ENCODE measurements at places on chromosomes 5 and 9. TPM values are rescaled to one million over a fixed set of nuclear protein-coding genes. Genes with fewer than 3 reads are reported as not detected.

DNA sequence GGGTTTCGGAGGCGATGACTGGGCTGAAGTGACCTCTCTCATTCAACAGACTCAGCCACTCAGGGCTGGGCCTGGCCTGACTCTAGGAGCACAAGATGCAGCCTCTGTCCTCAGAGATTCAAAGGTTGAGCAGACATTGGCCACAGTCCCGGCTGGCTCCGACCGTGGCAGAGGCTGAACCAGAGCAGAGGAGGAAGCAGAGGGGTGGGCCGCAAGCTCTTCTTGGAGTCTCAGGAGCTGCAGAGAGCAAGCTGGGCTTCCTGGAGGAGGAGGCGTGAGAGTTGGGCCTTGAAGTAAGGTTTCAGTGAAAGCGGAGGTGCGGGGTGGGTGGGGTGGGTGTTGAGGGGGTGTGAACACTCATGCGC lies 37.6 kb downstream of the ALG2 start:
- no peaks in the 10 kb centered on the region for H3K36me3 ChIP-seq
- DNase-seq: no peak
- H3K27ac ChIP-seq: no peak overlapping the region
- H3K4me1 ChIP-seq: peaks cover 17% of the 10 kb centered on the region

GRCh38 chr5:129905473-129906176 lies 1.4 kb downstream of the CHSY3 start:
- peaks cover 15% of the 10 kb centered on the region for H3K4me1 ChIP-seq
- peak overlapping the region; percentile 83 for H3K4me3 ChIP-seq
- H3K36me3 ChIP-seq: no peaks in the 10 kb centered on the region
- DNase-seq: peak; percentile 43
- peaks cover 58% of the 10 kb centered on the region for H3K27me3 ChIP-seq

The FIBCD1 gene
- 8.8 TPM for total RNA-seq

The C9 gene
- 0.21 TPM for total RNA-seq

The SLC36A3 gene
- total RNA-seq: not detected

The LRRC19 gene
- not detected for total RNA-seq

The DAPK1 gene
- total RNA-seq: 129 TPM

DNA sequence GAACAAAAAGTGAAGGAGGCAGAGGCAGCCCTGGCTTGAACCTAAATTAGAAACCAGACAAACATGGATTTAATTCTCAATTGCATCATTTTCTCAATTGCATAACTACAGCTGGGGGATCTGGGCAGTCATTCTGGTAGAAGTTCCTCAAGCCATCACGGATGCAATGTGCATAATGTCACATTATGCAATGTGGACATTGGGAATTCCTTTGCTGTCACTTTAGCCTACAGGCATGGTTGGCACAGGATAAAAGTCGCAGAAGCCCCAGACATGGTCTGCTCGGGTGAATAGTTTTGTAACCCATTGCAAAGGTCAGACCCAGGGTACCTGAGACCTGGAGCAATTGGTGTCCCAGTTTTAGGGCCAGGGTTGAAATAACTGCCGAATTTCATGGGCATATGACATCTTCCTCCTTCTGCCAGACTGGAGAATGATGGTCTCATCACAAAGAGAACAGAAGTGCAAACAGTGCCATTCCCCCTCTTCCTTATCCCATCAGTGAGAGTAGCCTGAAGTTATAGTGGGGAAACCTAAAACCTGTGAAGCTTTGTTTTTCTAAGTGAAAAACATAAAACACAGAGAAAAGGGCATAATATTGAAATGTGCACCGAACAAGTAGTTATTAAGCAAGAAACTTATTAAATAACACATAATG lies 290.8 kb downstream of the MSX2 start:
- no peak overlapping the region for H3K27ac ChIP-seq
- no peaks in the 10 kb centered on the region for H3K36me3 ChIP-seq
- DNase-seq: no peak
- H3K4me3 ChIP-seq: no peak overlapping the region
- H3K27me3 ChIP-seq: no peaks in the 10 kb centered on the region

- H3K36me3 ChIP-seq: peaks cover 11% of the 10 kb centered on the region
- no peak overlapping the region for H3K27ac ChIP-seq
- no peak for DNase-seq
- H3K4me3 ChIP-seq: no peak overlapping the region
- H3K4me1 ChIP-seq: no peaks in the 10 kb centered on the region
Observed at GRCh38 chr9:131584858-131585257, 39.5 kb downstream of the PRRT1B start.

The OR1J2 gene
- total RNA-seq: not detected

GRCh38 chr5:103943230-103943629 lies 380.6 kb upstream of the NUDT12 start:
- H3K4me3 ChIP-seq: no peak overlapping the region
- no peaks in the 10 kb centered on the region for H3K27me3 ChIP-seq
- peak overlapping the region; percentile 61 for H3K27ac ChIP-seq
- DNase-seq: no peak

The FOXD4L3 gene
- not detected for total RNA-seq

DNA sequence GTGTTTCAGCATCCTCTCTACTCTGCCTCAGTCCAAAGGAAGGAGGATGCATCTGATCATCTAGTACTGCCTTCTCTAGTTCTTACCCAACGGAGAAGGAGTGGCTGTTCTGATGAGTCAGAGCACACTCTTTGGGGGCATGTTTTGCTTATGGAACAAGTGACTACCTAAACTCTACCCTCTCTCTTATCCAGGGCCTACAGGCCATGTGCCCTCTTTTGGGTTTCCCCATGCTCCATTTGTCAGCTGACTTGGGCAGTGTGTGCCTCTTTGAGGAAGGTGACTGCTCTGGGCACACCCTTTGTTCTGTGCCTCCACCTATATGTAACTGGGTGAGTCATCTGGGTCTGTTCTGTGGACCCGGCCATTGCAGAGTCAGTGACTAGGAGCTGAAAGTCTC lies 89.6 kb upstream of the BNC2 start:
- H3K4me3 ChIP-seq: no peak overlapping the region
- H3K4me1 ChIP-seq: peaks cover 6% of the 10 kb centered on the region
- no peak for DNase-seq
- H3K27ac ChIP-seq: no peak overlapping the region
- H3K36me3 ChIP-seq: peaks cover 7% of the 10 kb centered on the region

The INVS gene
- 9.9 TPM for total RNA-seq

DNA sequence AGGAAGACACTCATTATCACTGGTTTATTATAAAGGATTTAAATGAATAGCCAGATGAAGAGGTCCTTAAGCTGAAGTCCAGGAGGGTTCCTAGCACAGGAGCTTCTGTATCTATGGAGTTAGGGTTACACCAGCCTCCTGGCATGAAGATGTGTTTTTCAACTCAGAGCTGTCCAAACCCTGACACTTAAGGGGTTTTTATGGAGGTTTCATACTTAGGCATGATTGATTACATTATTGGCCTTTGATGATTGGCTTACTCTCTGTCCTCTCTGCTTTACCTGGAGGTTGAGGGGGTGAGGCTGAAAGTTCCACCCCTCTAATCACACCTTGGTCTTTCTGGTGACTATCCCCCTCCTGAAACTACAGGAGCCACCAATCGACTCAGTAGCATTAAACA lies 84.9 kb upstream of the ZNF169 start:
- H3K36me3 ChIP-seq: peaks cover 43% of the 10 kb centered on the region
- peak overlapping the region; percentile 29 for H3K27ac ChIP-seq
- H3K27me3 ChIP-seq: no peaks in the 10 kb centered on the region
- H3K4me1 ChIP-seq: peaks cover 54% of the 10 kb centered on the region
- no peak for DNase-seq
- no peak overlapping the region for H3K4me3 ChIP-seq

GRCh38 chr5:102561894-102562760 lies 63.3 kb upstream of the SLCO6A1 start:
- peaks cover 8% of the 10 kb centered on the region for H3K4me1 ChIP-seq
- H3K27ac ChIP-seq: no peak overlapping the region
- no peaks in the 10 kb centered on the region for H3K36me3 ChIP-seq
- peak overlapping the region; percentile 2 for H3K4me3 ChIP-seq
- peak; percentile 83 for DNase-seq

DNA sequence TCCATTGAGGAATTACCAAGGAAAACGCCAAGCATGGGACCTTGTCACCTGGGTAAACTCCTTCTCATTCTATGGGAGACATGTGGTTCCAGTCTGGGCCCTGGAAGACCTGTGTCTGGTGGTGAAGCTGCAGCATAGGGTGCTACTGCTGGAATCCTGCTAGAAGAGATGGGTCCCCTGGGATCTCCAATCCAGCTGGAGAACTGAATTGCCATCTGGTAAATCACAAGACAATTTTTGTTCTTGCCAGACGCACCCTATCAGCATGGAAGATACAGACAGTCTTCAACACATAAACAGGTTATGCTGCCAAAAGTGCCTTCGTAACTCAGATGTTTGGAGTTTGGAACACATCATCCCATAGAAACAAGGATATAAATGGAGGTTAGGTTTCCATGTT lies 424.0 kb upstream of the BRINP1 start:
- no peak for DNase-seq
- H3K27me3 ChIP-seq: peaks cover 3% of the 10 kb centered on the region
- H3K4me1 ChIP-seq: no peaks in the 10 kb centered on the region
- H3K4me3 ChIP-seq: no peak overlapping the region
- no peaks in the 10 kb centered on the region for H3K36me3 ChIP-seq

- no peak overlapping the region for H3K27ac ChIP-seq
- peaks cover 3% of the 10 kb centered on the region for H3K4me1 ChIP-seq
- H3K27me3 ChIP-seq: no peaks in the 10 kb centered on the region
- no peak for DNase-seq
- no peak overlapping the region for H3K4me3 ChIP-seq
Observed at GRCh38 chr5:179905161-179905560, 2.5 kb downstream of the TBC1D9B start.

DNA sequence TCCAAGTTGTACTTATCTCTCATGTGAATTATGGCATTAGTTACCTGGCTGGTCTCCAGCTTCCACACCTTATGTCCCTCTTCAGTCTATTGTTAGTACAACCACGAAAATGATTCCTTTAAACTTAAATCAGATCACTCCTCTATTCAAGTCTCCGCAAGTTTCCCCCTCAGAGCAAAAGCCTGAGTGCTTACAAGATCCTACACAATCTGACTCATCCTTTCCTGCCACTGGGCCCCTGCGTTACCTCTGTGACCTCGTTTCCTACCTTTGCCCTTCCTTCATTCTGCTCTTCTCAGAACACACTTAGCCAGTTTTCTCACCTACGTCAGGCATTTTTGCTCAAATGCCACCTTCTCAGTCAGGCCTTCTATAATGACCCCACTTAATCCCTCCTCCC lies 45.1 kb upstream of the GLIS3 start:
- no peak overlapping the region for H3K27ac ChIP-seq
- no peak overlapping the region for H3K4me3 ChIP-seq
- peaks cover 18% of the 10 kb centered on the region for H3K4me1 ChIP-seq
- no peaks in the 10 kb centered on the region for H3K27me3 ChIP-seq

DNA sequence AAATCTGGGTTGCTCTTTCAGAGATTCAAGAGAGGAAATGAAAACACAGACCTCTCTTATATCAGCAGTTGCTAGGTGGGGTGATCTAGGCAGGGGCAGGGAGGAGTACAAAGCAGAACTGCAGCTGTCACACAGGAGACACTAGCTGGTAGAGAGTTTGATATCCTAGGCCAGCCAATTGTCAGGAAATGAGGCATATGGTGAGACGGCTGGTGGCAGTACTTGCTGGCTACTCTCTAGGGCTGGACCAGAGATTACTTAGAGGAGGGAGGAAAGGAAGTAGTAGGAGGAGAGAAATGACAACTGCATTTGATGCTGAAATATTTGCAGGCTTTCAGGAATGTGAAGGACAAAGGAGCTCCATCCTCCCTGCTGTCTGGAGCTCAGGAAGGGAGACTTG lies 113.8 kb downstream of the TRIM32 start:
- no peak overlapping the region for H3K4me3 ChIP-seq
- H3K4me1 ChIP-seq: peaks cover 22% of the 10 kb centered on the region
- no peaks in the 10 kb centered on the region for H3K27me3 ChIP-seq
- peak overlapping the region; percentile 3 for H3K27ac ChIP-seq
- no peak for DNase-seq
- H3K36me3 ChIP-seq: no peaks in the 10 kb centered on the region

DNA sequence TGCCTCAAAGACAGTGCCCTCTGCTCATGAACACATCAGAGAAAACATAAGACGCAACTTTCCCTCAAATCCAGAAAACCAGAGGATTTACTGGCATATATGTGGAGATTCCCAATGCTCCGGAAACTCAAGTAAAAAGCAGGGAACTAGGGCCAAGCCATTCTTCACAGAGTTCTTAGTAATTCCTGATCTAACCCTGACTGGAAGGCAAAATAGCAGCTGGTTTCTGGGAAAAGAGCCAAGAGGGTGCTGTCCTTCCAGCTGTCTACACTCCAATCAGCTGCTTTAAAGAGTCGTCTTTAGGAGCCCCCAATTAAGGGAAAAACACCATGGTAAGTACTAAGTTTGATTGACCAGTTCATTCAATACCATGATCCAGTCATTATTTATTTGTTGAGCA lies 49.6 kb downstream of the GNA14 start:
- DNase-seq: no peak
- H3K27ac ChIP-seq: peak overlapping the region; percentile 82
- no peak overlapping the region for H3K4me3 ChIP-seq
- no peaks in the 10 kb centered on the region for H3K27me3 ChIP-seq

DNA sequence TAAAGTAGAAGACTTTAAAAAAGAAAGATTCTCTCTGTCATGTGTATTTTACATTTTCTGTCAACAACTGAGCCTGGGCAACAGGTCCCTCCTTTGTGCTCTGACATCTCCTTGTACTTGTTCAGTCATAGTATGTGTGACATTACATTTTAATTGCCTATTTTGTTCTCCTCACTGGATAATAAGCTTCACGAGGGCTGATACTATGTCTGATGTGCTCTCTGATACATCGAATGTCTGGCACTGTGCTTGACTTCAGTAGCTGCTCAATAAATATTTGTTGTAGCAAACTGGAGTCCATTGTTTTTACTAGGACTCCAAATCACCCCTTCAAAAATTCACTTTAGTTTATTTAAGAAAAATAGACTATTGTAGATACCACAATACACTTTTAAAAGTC lies 482.0 kb downstream of the RASEF start:
- DNase-seq: no peak
- H3K27me3 ChIP-seq: no peaks in the 10 kb centered on the region
- peaks cover 3% of the 10 kb centered on the region for H3K36me3 ChIP-seq

DNA sequence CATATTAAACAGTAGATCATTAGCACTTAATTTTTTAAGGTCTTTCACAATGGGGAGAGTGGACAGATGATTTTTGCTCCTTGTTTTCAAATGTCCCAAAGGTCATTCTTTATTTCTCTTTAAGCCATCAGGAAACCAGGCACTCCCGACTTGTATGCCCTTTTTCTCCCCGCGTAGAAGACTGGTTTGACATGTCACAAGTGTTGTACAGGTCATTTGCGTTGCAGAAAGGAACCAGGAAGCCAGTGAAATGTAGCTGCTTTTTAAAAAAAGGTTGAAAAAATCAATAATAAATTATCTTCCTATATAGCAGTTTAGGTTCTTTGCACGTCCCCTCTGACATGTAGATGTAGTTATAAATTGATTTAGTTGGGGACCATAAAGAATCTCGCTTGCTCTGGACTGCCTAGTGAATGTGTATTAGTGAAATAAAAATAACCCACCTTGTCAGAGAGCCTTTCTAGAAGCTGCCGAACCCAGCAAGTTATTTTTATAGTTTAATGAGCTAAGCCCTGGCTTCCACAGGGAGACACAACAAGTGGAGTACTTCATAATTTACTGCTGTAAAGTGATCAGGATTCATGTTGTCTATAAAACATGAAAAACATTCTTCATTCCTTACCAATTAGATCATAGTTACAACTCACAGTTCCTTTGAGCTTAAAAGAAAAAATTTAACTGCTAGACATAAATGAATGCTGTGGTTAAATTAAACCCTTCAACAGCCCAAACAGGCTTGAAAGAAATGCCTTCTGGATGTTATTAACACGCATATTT lies 404.6 kb downstream of the CSNK1G3 start:
- H3K4me1 ChIP-seq: peaks cover 7% of the 10 kb centered on the region
- H3K4me3 ChIP-seq: no peak overlapping the region
- DNase-seq: no peak
- peaks cover 19% of the 10 kb centered on the region for H3K36me3 ChIP-seq
